ENCODE measurements at places on chromosomes 1 and 21.

DNA sequence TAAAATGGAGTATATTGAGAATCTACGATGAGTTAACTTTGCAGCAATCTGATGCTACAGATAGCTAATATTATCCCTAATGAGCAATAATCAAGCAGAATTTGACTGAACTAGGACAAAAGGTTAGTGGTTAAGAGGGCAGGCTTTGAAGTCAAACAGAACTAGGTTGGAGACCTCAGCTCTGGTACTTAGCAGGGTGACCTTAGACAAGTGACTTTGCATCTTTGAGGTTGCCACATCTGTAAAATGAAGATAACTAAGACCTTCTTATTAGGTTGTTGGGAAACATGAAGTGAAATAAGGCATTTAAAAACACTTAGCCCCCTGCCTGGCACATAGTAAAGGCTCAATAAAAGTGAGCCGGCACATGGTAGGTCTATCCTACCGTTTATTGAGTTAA, 4.3 kb upstream of the FUCA1 start:
- no peak for DNase-seq

DNA sequence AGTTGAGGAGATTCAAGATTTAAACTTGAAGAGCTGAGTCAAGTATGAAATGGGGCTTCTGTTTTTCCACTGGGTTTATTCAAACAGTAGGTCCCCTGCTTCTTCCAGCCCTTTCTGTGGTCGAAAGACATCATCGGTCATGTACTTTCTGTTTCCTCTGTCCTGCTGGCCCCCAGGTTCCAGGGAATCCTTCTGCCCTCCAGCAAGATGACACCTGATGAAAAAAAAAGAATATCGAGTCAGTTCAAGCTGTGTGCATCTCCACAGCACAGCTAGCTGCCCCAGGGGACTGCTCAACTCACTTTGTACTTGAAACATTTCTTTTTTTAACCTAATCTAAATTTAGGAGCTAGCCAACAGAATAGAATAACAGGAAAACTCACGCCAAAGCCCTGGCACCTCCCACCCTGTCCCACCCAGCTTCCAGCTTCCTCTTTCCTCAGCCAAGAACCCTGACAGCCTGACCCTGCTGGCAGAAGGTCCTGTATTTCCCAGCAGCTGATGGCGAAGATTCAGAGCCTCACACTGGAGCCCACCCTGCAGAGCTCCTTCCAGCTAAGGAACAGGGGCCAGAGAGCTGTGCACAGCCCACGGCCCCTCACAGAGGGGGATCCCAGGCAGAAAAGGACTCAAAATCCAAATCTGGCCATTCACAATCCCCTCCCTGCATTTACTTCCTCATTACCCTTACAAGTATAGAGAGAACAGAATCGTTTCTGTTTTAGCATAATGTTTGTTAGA, 176.5 kb downstream of the PSMG1 start:
- no peak for DNase-seq

- DNase-seq: no peak
Measured at GRCh38 chr1:95752515-95753381, 518.7 kb downstream of the RWDD3 start.

GRCh38 chr21:46004168-46004861, 22.7 kb downstream of the COL6A1 start:
- no peak for DNase-seq

GRCh38 chr1:209132736-209133467, 450.6 kb upstream of the CAMK1G start:
- no peak for DNase-seq

DNA sequence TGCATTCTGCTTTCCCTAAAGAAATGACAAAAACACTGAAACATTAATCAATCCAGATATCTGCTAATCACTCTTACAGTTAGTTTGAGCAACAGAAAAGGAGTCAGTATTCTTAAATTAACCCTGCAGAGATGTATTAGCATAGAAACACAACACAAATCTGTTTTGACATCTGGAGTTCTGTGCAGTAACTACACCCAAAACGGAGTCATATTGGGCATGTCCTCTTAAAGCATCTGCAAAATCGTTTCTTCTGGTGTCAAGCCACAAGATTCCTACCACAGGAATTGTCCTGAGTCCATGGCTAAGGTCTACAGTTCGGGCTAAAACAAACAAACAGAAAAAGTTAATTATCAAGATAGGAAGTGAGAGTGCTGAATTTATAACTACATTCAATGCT, 332.1 kb upstream of the PKN2 start:
- DNase-seq: no peak

DNA sequence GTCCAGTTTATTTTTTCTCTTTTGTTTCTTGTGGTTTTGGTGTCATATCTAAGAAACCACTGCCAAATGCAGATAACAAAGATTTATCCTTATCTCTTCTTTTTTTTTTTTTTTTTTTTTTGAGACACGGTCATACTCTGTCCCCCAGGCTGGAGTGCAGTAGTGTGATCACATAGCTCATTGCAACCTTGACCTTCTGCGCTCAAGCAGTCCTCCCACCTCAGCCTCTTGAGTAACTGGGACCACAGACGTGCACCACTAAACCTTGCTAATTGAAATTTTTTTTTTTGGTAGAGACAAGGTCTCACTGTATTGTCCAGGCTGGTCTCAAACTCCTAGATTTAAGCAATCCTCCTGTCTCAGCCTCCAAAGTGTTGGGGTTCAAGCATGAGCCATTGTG, 8.9 kb downstream of the SLC66A1 start:
- DNase-seq: no peak

DNA sequence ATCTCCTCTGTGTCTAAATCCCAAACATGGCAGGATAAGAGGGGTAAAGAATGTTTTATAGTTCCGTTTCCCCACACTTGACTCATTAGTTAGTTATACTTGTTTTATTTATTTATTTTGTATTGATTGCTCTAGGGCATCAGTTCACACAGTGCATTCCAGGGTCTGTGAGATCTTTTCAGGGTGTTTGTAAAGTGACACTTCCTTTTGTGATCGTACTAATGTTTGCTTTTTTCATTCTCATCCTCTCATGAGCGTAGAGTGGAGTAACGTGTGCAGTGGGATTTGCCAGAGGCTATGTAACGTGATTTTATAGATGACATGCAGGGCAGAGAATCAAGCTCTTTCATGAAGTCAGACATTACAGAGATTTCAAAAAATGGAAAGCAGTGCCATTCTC, 103.2 kb downstream of the SCCPDH start:
- no peak for DNase-seq

GRCh38 chr1:61213245-61214011, 131.1 kb downstream of the NFIA start:
- no peak for DNase-seq

DNA sequence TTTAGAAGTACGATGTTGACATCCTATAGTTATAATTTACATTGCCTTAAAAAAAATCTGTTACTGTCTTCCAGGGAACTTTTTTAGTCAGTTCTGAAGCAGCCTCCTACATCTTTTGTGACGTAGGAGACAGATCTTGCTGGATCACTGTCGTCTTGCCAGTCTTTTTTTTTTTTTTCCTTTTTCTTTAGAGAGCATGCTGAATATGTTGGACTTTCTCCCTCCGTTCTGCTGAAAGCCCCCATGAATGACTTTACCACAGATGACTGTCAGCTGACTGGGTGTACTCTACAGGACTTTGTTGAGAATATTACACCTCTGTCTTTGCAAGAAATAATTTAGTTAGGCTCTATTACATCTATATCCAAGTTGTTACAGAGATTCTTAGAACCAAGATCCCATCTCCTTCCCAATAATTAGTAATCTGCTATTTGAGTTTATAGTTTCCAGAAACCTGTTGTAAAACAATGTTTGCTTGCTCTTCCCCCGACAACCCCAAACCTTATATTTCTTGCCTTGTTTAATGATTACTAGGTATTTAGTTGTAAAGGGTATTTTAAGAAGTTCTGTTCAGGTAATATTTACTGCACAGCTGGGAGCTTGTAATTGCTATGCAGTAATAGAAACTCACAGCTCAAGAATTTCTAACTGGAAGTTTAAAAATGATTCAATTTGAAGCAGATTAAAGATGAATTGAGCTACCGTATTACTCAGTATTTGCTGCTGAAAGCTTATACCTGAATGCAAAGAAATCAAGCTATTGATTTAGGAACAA, 61.8 kb downstream of the RASAL2 start:
- DNase-seq: no peak

DNA sequence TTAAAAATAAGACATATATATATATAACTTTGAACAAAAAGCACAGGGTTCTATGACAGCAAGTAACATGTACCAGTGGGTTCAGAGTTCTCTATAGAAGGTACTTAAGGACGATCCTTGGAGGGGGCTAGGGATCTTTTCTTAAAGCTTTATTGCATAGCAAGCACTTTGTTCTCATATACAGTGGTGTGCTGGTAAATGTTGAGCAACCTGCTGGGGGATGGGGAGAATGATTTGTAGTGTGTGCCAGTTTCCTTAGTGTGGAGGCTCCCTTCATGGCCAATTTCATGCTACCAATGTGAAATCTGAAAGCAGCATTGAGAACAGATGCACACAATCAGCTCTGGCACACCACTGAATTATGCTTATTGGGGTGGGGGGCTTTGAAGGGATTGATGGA, 69.5 kb upstream of the NFASC start:
- DNase-seq: no peak

- DNase-seq: no peak
Measured at GRCh38 chr1:160134791-160135572, 16.4 kb upstream of the ATP1A4 start.

DNA sequence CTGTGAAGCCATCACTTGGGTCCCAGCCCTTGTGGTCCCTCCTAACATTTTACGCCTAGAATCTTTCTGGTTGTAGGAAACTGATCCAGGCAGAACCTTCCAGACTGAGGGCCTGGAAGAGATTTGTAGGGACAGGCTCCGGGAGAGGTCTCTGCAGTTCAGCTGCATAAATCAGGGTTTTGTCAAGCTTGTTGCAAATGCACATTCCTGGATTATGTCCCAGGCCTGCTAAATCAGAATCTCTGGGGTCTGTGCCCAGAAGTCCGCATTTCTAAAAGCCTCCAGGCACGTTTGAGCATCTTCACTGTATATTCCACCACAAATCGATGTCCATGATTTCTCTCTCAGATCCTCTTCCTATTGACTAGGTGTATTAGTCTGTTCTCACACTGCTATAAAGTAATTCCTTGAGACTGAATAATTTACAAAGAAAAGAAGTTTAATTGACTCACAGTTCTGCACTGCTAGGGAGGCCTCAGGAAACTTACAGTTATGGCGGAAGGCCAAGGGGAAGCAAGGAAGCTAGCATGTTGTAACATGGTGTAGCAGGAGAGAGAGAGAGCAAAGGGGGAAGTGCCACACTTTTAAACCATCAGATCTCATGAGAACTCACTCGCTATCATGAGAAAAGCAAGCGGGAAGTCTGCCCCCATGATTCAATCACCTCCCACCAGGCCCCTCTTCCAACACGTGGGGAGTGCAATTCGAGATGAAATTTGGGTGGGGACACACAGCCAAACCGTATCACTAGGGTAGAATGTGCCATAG, 1.2 kb upstream of the FHAD1 start:
- no peak for DNase-seq

GRCh38 chr1:169098380-169098779, 8.1 kb upstream of the ATP1B1 start:
- DNase-seq: no peak

DNA sequence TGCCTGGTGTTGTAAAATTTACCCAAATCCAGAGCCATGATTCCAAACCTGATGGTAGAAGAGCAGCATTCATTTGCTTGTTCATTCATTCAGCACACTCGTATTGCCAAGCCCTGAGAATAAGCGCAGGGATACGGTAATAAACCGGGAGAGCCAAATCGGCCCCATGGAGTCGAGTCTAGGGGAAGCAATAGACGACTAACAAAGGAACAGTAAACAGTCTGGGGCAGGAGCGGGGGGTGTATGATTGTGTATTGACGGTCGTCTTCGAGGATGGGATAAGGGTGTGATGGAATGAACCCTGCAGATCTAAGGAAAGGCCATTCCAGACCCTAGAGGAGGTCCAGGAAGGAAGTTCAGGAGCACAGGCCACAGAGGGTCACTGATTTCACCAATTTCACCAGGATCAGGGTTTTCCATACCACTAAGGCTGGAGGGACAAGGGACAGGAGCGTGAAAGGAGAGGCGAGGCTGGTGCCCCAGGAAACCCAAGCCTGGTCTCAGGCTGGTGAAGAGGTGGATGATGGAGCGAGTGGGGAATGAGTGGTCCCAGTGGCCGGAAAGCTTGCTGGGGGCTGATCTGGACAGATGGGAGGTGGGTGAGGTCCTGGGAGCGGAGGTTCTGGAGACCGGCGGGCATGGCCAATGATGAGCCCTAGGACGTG, 61.1 kb upstream of the PDE9A start:
- DNase-seq: no peak

- no peak for DNase-seq
Measured at GRCh38 chr1:74908797-74909196, 175.8 kb downstream of the TYW3 start.

DNA sequence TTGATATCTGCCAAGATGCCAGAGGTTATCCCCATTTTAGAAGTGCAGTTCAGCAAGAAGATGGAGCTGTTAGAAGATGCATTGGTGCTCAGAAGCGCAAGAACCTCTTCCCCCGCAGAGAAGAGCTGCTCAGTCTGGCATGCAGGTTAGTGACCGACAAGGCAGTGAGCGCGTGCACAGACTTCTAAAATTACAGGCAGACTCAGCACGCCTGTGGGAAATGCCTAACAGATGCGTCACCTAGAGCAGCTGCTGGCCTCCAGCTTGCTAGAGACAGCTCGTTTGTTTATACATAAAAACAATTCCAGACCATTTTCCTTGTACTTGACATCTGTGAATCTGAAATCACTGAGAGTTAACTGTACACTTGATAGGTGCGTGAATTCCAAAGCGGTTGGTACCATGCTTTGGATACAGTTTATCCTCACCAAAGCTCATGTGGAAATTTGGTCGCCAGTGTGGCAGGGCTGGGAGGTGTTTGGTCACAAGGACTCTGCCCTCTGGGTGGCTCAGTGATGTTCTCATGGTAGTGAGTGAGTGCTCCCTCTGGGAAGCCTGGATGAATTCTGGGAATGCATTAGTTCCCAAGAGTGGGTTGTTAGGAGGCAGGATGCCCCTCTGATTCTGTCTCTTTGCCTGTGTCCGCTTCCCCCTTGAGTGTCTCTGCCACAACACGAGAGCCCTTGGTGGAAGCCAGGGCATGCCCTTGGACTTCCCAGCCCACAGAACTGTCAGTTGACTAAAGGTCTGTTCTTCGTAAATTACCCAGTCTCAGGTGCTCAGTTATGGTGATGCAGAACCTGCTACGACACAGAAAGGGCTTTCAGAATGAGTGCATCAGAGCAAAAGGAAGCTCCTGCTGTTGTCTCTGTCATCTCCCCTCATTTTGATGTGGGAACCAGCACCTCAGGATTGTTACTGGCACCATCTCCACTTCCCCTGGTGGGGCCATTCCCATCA, 24.4 kb downstream of the SNAP47 start:
- no peak for DNase-seq

GRCh38 chr1:174605198-174605597, 157.4 kb downstream of the GPR52 start:
- no peak for DNase-seq
